ENCODE measurements at places on chromosomes 3 and 15.
A peak's percentile ranks its signal among the peaks of the same experiment; 100 is the strongest.

GRCh38 chr15:49103002-49103401, 52.4 kb downstream of the COPS2 start:
- peak; percentile 64 for DNase-seq

DNA sequence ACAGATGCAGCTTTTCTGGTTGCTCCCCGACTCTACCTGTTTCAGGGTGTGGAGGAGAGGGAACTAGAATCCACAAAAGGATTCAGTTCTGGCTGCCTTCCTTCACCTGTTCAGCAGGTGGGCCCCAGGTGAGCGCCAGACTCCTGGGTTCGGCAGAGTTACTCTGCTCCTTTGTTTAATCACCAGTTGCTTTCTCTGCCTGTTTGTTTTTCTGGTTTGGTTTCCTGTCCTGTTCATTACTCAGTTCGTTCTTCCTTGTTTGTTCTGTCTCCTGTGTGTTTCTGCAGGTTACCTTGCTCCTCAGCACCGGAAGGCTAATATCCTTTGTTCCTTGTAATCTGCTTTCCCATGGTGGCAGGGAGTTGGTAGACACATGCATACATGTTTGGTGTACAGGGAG, 508.5 kb upstream of the ATP11B start:
- DNase-seq, result no peak

- DNase-seq, result no peak
These were observed 37.2 kb downstream of the PSTPIP1 start for GRCh38 chr15:77032052-77032646.

DNA sequence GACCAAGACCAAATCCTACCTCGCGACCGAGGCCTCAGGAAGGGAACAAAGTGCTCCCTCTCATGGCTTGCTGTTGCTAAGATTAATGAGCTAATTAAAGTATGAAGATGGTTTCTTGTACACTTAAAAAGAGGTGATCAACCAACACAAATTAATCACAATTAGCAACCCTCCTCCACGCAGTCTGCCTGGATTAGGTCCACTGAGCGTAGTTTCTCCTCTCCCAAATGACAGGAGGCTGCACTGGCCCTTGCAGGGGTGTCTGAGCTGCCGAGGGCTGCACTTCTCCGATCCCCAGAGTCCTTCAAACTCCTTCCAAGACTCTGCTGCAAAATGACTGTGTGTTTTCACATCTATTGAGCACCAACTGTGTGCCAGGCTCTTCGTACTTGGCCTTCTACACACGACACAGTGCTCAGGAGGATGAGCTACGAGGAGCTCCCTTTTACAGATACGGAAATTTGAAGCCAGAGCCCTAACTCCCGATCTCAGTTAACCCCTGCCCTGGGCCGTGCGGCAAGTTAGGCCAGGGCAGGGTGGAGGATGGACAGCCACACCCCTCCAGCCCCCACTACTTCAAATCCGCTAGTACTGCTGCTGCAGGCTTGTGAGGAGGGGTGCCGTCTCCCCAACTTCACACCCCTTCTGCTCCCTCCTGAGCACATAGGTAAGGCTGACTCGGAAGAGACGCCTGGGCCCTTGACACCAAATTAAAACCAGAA, 101.0 kb upstream of the LINGO1 start:
- DNase-seq, result no peak

GRCh38 chr15:91593067-91593466, 260.4 kb upstream of the SLCO3A1 start:
- peak; percentile 4 for DNase-seq

DNA sequence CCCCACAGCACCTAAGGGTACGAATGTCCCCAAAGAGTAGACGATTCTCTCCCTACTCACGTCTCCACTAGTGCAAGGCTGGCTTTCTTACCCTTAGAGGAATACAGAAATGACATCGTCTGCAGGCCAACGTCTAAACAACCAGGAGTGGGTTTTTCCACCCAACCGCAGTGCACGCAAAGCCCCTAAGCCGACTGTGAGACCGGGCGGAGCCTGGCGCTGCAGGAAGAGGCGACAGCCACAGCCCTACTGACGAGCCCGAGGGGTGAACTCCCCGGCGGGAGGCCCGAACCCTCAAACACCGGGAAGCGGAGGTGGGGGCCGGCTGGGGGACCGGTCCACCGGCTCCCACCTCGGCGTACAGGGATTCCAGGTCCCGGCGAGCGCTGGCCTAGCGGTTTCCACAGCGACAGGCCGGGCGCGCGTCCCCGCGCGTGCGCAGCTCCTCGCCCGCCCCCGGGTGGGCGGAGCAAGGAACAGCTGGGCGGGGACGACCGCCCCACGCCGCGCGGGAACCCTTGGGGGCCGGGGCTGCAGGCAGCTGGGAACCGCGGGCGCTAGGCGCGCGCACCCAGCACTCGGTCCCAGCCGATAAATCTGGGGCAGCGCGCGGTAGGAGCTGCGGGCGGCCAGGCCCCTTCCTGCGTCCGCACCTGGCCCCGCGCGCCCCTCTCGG, at the start of the genes CEP19 and PIGX:
Gene CEP19, minus strand, starts transcription at position 413 of the 676 bp plus-strand sequence. CDS start 3,593 bp downstream, outside the sequence.
Gene PIGX, plus strand, starts transcription at position 540 of the 676 bp plus-strand sequence.
- peak; percentile 71 for DNase-seq

GRCh38 chr3:142115867-142116668, 33.3 kb downstream of the TFDP2 start:
- no peak for DNase-seq

GRCh38 chr3:71348001-71348632, 235.4 kb downstream of the FOXP1 start:
- DNase-seq, result no peak

GRCh38 chr15:31442699-31443111, 116.1 kb downstream of the KLF13 start:
- DNase-seq, result peak; percentile 94

DNA sequence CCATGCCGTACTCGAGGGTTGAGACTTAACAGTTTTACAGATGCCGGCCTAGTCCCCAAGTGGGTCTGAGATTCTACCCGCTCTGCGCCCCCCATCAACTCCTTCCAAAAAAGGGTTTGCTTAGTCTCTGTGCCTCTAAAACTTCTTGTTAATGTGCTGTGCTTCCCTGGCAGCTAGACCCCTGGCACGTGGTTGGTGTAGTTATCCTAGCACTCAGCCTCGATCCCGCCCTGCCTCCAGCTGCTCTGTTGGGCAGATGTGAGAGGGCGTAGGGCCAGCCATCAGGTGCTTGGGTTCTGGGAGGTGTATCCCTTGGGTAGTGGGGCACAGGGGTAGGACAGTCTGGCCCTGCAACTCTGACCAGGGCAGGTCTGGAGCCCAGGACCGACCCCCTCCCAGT, 79.5 kb downstream of the FBLN2 start:
- DNase-seq, result no peak

DNA sequence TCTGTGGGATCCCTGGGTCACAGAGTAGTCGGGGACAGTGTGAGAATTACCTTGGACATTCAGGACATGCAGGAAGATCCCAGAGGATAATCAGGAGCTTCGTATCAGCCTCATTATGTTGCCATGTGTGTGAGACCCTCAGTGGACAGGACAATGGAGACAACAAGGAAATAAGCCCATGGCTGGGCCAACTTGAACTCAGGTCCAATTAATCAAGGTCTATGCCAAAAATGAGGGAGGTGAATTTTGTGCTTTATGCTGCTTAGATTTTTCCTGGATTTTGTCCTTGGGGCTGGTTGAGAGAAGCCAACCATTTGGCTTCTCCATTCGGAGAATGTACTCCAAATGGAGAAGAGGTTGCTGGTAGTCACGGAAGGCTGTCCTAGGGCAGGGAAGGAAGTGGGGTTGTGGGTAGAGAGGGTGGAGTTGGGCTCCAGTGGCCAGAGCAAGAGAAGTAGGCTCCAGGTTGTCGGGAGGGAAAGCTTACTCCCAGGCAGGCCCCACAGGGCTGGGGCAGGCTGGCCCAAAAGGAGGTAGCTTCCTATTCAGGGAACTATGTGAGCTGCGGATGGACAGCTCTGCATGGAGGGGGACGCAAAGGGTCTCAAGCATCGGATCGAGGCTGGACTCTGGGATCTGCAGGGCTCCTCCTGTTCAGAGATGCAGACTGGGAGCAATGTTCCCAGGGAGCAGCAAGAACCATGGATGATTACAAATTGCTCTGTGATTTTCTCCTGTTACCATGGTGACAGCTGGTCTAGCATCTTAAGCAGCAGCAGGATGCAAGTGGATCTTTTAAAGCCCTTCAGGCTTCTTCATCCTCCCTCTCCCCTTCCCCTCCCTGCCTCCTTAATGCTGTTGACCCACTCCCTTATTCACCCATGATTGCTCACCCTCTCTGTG, 91.1 kb downstream of the WNT7A start:
- DNase-seq, result no peak

DNA sequence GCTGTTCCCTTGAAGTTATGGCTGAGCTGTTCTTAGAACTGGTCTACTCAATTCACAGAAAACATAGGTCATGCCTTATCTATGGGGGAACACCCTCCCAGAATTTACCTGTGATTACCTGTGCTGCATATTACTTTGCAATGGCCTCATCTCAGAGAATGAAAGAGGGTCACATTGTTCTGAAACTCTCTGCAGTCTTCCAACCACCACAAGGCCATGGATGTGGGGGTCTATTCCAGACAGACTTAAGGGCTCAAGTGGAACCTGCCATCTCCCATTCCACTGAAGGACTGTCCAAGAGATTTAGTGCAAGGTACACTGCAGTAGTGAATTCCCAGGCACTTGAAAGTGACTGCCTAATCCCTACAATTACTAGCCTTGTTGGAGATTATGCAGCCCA, 40.1 kb upstream of the RASA2 start:
- DNase-seq, result no peak

DNA sequence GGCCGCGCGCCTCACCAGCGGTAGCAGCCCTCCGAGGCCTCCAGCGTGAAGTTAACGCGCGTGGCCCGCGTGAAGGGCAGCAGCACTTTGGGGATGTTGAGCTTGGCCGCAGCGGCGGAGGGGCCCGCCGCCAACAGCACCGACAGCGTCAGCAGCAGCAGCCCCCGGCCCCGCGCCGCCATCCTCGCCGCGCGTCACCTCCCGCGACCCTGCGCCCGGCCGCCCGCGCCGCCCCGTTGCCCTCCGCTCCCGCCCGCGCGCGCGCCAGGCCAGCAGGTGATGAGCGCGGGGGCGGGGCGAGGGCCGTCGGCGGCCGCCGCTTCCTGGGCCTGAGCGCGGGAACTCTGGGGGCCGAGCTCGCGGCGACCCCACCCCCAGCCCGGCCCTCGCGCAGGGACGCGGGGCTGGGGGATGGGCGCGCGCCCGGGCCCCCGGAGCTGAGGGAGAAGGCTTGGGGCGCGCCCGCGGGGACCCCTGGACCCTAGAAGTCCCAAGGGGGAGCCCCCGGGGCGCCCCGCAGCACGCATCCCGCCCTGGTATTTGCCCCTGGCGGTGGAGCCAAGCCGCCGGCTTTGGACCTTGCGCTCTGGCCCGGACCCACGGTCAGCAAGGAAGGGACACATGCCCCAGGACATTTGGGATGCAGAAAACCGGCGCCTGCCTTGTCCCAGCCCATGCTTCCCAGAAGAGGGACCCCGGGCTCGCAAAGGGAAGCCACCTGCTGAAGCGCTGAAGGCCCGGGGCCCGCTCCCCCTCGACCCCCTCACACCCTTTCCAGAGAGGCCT, at the start of gene NUP210:
Gene NUP210, minus strand, starts transcription at position 278 of the 786 bp plus-strand sequence. Its CDS starts 96 bp downstream, at position 182.
- no peak for DNase-seq

DNA sequence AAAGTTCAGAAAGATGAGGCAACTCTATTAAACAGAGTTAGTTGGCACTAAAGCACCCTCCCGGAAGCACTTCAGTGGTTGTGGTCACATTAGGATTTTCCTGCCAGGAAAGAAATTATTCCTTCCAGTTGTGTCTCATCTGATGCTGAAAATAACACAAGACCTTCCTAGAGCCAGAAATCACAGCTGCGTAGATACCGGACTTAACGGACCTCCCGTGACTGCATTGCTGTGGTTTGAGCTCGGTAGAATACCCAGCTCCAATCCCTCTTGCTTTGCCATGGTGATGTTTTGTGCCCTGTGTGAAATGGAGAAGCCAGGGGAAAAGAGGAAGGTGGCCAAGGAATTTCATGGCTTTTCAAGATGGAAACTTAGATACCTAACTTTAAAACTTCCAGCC, 215.0 kb upstream of the IGF1R start:
- no peak for DNase-seq

DNA sequence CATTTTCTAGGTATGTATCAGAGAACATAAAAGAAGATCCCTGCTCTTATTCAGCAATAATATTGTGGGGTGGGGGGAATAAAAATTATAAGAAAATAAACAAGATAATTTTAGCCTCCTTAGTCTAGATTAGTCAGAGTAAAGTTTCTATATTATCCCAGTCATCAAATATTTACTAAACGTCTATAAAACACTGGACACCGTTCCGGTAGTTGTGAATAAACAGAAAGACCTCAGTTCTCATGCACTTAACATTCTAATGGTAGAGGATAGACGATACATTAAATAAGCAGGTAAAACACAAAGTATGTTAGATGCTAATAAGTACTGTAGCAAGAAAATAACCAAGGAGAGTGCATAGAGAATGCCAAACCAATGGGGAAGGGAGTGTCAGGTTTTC, 425.0 kb downstream of the GBE1 start:
- no peak for DNase-seq

GRCh38 chr3:123961508-123961856, 453 bp upstream of the CCDC14 start:
- no peak for DNase-seq

DNA sequence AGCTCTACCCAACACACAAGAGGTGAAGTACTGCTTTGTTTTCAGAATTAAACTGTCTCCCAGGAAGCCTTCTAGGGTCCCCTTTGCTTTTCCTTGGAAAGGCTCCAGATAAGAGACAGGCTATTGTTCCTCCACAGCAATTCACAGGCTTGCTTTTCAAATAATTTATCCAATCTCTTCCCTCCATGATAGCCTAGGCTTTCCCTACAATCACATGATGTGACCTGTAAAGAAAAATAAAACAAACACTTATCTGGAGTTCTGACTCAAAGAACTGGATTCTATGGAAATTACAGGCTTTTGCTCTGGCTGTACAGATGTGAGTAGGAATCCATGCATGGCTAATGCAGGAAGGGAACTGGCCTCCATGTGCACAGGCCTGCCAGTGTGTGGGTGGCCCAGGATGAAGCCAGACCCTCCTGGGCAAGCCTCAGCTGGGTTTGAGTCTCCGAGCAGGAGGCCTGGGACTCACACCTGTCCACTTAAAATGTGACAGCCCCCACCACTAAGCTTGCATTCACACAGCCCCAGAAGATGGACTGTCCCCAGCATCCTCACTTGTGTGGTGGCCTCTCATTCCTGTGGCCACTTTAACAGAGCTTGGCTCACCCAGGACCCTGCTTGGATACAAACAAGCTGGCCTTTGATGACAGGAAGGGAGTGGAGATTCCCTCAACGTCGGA, 75.8 kb upstream of the LEKR1 start:
- DNase-seq, result peak; percentile 51

DNA sequence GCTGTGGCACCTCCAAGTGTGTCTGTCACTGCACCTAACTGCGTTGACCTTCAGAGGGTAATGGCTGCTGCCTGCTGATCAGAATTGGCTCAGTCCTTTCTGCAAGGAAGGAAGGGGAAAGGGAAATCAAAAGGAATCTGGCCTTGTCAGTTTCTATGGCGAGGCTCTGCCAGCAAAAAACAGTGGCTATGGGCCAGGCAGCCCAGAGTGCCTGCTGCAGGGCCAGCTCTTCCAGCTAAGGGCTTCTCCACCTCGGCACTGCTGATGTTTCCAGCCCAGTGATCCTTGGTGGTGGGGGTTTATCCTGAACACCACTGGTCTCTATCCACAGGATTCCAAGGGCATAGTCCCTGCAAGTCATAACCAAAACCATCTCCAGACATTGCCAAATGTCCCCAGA, 184.3 kb downstream of the TJP1 start:
- no peak for DNase-seq

Measured in HFFc6 (cell line).